CD4-positive, alpha-beta memory T cell (primary cell): ENCODE measurements at places on chromosomes 5 and 9.

DNA sequence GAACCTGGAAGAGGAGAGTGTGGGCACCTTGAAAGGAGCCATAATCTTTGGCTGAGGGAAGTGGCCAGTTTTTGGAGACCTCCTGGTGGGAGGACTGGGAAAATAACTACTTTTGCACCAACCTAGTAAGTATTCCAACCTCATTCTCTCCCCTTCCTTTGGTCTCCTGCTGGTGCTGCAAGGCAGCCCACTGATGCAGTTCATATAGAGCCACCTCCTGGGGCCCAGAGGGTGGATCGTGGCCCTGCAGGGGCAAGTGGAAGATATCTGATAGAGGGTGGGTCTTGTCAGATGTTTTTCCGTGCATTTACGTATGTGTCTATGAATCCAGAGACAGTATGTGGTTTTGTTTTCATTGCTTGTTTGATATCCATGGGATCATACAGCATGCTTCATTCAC lies 172.8 kb upstream of the PITX1 start:
- no peak overlapping the region for H3K4me3 ChIP-seq
- H3K27me3 ChIP-seq: no peaks in the 10 kb centered on the region
- H3K27ac ChIP-seq: no peak overlapping the region
- DNase-seq: no peak

- no peak for DNase-seq
- no peaks in the 10 kb centered on the region for H3K36me3 ChIP-seq
- H3K27me3 ChIP-seq: no peaks in the 10 kb centered on the region
- H3K4me1 ChIP-seq: no peaks in the 10 kb centered on the region
- H3K27ac ChIP-seq: no peak overlapping the region
- H3K4me3 ChIP-seq: no peak overlapping the region
Observed at GRCh38 chr5:4725594-4725993, 414.5 kb upstream of the ADAMTS16 start.

GRCh38 chr5:113524927-113525326 lies 11.4 kb downstream of the YTHDC2 start:
- H3K36me3 ChIP-seq: no peaks in the 10 kb centered on the region
- peaks cover 44% of the 10 kb centered on the region for H3K4me1 ChIP-seq
- H3K4me3 ChIP-seq: no peak overlapping the region
- no peak overlapping the region for H3K27ac ChIP-seq

- DNase-seq: no peak
- H3K4me1 ChIP-seq: no peaks in the 10 kb centered on the region
- no peaks in the 10 kb centered on the region for H3K36me3 ChIP-seq
Observed at GRCh38 chr9:110126986-110127864, 80.7 kb downstream of the C9orf152 start.

- no peaks in the 10 kb centered on the region for H3K27me3 ChIP-seq
- H3K36me3 ChIP-seq: no peaks in the 10 kb centered on the region
- H3K27ac ChIP-seq: no peak overlapping the region
- no peak overlapping the region for H3K4me3 ChIP-seq
- H3K4me1 ChIP-seq: no peaks in the 10 kb centered on the region
Observed at GRCh38 chr9:111068383-111068730, 30.1 kb upstream of the LPAR1 start.

DNA sequence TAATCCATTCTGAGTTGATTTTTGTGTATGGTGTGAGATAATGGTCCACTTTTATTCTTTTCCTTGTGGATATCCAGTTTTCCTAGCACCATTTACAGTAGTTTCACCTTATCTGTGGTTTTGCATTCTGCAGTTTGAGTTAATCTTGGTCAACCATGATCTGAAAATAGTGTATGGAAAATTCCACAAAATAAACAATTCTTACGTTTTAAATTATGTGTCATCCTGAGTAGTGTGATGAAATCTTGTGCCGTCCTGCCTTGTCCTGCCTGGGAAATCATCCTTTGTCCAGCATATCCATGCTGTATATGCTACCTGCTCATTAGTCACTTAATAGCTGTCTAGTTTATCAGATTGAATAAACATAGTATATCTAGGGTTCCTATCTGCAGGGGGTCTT lies 42.1 kb downstream of the CDC42SE2 start:
- H3K27ac ChIP-seq: no peak overlapping the region
- no peak overlapping the region for H3K4me3 ChIP-seq
- H3K4me1 ChIP-seq: peaks cover 52% of the 10 kb centered on the region
- H3K36me3 ChIP-seq: peaks cover 5% of the 10 kb centered on the region
- H3K27me3 ChIP-seq: no peaks in the 10 kb centered on the region

GRCh38 chr5:849651-850301 lies 1.0 kb downstream of the ZDHHC11 start:
- H3K27ac ChIP-seq: no peak overlapping the region
- no peak overlapping the region for H3K4me3 ChIP-seq
- no peaks in the 10 kb centered on the region for H3K36me3 ChIP-seq

DNA sequence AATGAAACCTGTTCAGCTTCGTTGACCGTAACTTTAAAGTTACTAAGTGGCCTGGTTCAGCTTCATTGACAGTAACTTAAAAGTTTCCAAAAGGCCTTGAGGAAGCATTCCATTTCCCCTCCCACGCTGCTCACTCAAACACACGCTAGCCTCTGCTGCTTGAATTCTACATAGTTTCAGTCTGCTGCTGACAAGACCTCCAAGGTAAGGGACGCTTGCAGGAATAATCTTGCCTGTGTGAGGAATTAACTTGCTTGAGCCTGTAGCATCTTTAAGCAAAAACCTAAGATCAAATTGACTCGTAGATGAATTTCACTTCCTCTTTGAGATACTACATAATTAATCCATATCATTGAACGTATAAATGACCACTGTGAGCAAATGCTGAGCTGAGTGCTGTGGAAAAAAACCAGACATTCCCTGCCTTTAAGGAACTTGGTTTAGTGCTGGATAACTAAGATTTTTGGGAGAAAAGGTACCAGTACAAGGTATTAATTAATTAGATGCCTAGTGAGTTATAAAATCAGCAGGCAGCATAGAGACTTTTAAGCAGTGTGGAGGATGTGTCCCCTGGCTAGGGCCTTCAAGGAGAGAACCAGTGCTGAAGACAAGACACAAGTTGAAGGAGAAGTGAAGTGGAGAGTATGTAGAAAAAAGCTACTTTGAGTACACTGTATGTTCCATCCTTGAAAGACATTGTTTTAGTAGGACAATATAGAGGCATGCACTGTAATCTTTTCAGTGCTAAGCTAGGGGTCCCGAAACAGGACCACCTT lies 39.2 kb downstream of the GRAMD2B start:
- no peaks in the 10 kb centered on the region for H3K27me3 ChIP-seq
- no peak for DNase-seq
- no peak overlapping the region for H3K27ac ChIP-seq
- no peak overlapping the region for H3K4me3 ChIP-seq
- H3K4me1 ChIP-seq: no peaks in the 10 kb centered on the region

DNA sequence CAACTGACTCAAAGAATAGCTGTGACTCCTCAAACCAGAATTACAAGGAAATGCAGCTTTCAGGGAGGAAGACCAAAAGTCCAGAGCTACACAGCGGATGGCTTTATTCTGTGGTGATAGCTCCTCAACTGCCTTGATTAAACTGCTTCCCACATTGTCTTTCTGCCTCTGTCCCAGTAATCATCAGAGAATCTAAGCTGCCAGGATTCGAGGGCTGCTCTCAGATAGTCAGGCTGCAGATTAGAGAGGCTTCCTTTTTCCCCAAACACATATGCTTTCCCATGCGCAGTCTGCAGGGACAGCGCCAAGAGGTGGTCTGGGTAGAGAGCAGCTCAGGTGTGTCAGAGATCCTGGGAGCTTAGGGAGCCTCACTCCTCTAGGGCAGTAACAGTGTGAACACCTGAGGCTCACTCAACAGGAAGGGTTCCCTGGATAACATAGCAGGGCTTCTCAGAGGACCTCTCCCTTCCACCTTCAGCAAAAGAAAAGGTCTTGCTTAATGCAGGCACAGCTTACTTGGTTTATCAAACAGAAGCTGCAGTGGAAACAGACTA lies 439.9 kb upstream of the TLE4 start:
- no peaks in the 10 kb centered on the region for H3K4me1 ChIP-seq
- H3K4me3 ChIP-seq: no peak overlapping the region
- no peak overlapping the region for H3K27ac ChIP-seq
- no peaks in the 10 kb centered on the region for H3K27me3 ChIP-seq

DNA sequence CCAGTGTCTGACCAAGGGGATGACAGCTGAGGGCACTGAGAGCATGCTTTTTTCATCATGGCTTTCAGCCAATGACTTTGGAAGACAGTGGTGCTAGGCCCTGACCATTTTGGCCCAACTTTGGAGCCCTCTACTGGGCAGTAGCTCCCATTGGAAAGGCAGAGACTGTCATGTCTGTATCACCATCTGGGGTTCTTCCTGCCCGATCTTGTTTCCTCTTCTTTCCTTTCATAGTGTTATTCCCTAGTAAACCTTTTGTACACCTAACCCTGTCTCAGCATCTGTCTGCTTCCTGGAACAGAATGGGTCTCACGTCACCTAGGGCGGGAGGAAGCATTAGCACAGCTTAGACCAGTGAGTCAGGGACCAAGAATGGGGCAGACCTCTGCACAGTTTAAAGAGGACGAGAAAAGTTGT lies 97.4 kb upstream of the MAST4 start:
- no peaks in the 10 kb centered on the region for H3K27me3 ChIP-seq
- H3K36me3 ChIP-seq: no peaks in the 10 kb centered on the region
- H3K4me1 ChIP-seq: no peaks in the 10 kb centered on the region
- no peak for DNase-seq

DNA sequence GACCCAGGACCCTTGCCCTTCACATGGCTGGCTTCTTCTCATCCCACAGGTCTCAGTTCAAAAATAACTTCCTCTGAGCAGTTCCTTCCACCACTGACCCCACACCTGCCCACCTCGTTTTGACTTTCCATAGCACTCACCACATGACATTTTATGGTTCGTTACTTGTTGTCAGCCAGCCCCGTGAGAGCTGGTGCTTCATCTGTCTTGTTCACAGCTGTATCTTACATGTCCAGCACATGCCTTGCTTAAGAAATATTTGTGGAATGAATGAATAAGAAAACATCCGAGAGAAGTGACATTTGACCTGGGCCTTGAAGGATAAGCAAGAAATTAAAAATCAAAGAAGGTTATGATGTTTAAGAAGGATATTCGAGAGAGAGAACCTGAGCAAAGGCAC lies 193.9 kb downstream of the RFK start:
- H3K4me3 ChIP-seq: no peak overlapping the region
- no peaks in the 10 kb centered on the region for H3K27me3 ChIP-seq
- no peak overlapping the region for H3K27ac ChIP-seq
- H3K36me3 ChIP-seq: no peaks in the 10 kb centered on the region
- H3K4me1 ChIP-seq: no peaks in the 10 kb centered on the region

DNA sequence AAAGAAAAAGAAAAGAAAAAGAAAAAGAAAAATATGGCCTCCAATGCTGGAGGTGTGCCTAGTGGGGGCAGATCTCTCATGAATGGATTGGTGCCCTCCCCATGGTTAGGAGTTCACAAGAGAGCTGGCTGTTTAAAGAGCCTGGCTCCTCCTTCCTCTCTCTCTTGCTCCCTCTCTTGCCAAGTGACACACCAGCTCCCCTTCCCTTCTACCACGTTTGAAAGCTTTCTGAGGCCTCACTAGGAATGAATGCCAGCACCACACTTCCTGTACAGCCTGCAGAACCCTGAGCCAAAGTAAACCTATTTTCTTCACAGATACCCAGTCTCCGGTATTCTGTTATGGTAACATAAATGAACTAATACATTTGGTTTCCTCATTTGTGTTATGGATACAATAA lies 14.4 kb upstream of the GALNT10 start:
- no peaks in the 10 kb centered on the region for H3K36me3 ChIP-seq
- no peaks in the 10 kb centered on the region for H3K4me1 ChIP-seq
- H3K27me3 ChIP-seq: no peaks in the 10 kb centered on the region
- DNase-seq: no peak
- H3K4me3 ChIP-seq: no peak overlapping the region

- peak; percentile 75 for DNase-seq
- H3K27ac ChIP-seq: no peak overlapping the region
- no peak overlapping the region for H3K4me3 ChIP-seq
- H3K27me3 ChIP-seq: no peaks in the 10 kb centered on the region
- H3K4me1 ChIP-seq: no peaks in the 10 kb centered on the region
Observed at GRCh38 chr9:4339357-4339756, 39.5 kb upstream of the GLIS3 start.

- H3K4me1 ChIP-seq: no peaks in the 10 kb centered on the region
- H3K27me3 ChIP-seq: no peaks in the 10 kb centered on the region
- no peak overlapping the region for H3K27ac ChIP-seq
- no peaks in the 10 kb centered on the region for H3K36me3 ChIP-seq
Observed at GRCh38 chr5:106894964-106895363, 775.8 kb downstream of the EFNA5 start.

DNA sequence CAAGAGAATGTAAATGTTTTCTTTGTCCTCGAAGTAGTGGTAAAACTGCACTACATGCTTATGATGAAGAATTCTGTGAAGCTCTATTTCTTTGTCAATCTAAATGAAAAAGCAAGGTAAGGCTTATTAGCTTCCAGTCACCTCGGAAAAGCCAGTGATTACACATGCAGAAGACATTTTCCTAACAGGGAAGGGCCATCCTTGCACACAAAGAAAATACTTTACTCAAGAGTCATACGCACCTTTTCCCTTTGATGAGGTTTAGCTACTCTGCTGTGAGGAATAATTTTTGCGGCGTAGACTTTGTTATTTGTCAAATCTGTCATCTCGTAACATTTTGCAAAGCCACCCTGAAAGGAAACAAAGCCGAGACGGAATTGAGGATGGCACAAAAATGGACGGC lies 1.1 kb downstream of the PLK2 start:
- no peak overlapping the region for H3K27ac ChIP-seq
- H3K36me3 ChIP-seq: no peaks in the 10 kb centered on the region
- no peak overlapping the region for H3K4me3 ChIP-seq
- no peak for DNase-seq
- H3K4me1 ChIP-seq: peaks cover 12% of the 10 kb centered on the region
- peaks cover 8% of the 10 kb centered on the region for H3K27me3 ChIP-seq

GRCh38 chr9:81650586-81651515 lies 38.5 kb downstream of the TLE1 start:
- DNase-seq: no peak
- H3K4me3 ChIP-seq: no peak overlapping the region
- H3K36me3 ChIP-seq: no peaks in the 10 kb centered on the region
- H3K4me1 ChIP-seq: no peaks in the 10 kb centered on the region
- no peaks in the 10 kb centered on the region for H3K27me3 ChIP-seq

- H3K4me1 ChIP-seq: no peaks in the 10 kb centered on the region
- H3K36me3 ChIP-seq: peaks cover 5% of the 10 kb centered on the region
- H3K27ac ChIP-seq: no peak overlapping the region
- no peaks in the 10 kb centered on the region for H3K27me3 ChIP-seq
Observed at GRCh38 chr5:41763081-41763480, 107.1 kb downstream of the OXCT1 start.

DNA sequence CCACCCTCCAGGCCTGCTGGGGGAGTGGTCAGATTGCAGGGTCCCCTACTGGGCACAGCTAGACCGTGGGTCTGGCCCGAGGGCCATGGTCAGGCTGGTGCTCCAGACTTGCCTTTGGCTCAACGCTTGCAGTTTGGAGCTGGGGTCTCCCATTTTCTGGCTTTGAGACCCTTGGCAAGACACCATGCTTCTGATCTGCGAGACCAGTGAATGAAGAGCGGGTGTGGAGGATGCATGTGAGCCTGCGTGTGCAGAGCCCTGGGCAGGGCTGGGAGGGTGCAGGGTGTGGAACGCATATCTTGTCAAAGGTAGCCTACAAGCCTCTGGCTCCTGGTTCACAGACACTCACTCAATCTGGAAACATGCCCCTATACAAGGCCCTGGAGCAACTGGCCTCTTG lies 6.1 kb upstream of the MRNIP start:
- H3K4me3 ChIP-seq: no peak overlapping the region
- H3K4me1 ChIP-seq: no peaks in the 10 kb centered on the region
- DNase-seq: no peak

GRCh38 chr9:687994-688393 lies 153.5 kb upstream of the DMRT1 start:
- H3K4me3 ChIP-seq: no peak overlapping the region
- H3K4me1 ChIP-seq: no peaks in the 10 kb centered on the region
- DNase-seq: no peak
- no peaks in the 10 kb centered on the region for H3K36me3 ChIP-seq
